ENCODE measurements at places on chromosomes 12 and 14.

- DNase-seq, result no peak
Observed at GRCh38 chr14:100199240-100199860, 39.6 kb upstream of the YY1 start.

DNA sequence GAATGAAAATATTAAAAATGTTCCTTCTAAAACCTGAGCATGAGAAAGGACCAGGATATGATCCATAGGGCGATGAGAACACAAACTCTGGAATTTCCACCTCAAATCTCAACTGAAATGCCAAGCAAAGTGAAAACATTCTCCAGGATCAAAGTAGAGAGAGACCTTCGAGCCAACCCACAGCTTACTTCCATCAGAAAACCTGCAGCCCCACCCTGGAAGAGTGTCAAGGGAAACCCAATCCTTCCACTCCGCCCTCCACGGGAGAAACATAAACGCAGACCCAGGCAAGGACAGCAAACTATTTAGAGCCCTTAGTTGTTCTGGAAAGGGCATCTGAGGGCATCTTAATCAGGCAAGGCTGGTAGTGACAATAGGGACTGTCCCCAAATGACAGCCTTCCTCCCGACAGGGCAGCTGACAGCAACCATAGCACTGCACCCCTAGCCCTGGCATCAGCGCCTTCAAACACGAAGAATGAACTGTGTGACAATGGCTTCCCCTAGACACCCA is 21.8 kb downstream of the SLC15A4 start:
- DNase-seq, result no peak

- DNase-seq, result no peak
Observed at GRCh38 chr12:15527201-15528080, 205.1 kb downstream of the PTPRO start.

- DNase-seq, result no peak
Observed at GRCh38 chr12:58655375-58655774, 264.9 kb downstream of the LRIG3 start.

DNA sequence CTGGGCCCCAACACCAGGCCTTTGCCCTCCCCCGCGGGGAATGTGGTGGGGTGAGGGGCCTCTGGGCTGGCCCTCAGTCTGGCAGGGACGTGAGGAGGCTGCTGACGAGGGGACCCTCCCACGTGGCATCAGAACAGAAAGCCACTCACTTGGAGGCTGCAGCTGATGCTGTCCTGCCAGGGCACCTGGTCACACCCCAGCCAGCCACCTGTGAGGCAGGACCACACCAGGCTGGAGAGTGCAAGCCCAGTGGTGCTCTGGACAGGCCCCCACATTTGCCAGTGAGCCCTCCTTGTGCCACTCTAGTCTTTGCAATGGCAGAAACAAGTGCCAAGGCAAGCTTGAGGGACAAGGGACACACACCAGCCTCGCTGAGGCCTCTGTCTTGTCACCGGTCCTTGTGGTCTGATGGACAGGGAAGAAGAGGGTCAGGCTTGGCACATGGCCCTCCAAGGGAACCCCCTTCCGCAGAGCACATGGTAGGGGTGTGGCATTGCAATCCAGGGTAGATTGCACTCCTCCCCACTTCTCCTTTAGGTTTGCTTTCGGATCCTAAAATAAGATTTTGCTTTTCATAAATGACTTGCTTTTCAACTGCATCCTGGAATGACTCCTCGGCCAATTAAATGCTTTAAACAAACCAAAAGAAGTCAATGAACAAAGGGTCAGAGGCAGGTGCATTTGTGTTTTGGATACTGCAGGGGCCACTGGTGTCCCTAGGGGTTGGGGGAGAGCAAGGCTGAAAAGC is 53.7 kb downstream of the CCDC88C start:
- no peak for DNase-seq

DNA sequence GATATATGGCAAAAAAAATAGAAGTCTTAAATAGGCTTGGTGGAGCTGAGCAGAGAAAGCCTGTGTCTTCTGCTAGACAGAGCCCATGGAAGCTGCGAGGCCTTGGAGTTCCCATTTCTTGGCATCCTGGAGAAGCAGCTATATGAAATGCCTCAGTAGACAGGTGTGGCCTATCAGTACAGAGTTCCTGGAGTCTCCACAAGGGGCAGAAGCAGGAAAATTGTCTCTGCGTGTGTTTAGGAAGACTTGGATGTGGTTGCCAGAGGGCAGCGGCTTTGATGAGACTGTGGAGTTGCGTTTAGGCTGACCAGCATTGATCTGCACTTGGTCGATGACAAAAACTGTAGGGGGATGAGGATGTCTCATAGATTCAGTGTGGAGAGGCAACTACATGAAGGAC is 334.5 kb upstream of the SEL1L start:
- DNase-seq, result no peak

DNA sequence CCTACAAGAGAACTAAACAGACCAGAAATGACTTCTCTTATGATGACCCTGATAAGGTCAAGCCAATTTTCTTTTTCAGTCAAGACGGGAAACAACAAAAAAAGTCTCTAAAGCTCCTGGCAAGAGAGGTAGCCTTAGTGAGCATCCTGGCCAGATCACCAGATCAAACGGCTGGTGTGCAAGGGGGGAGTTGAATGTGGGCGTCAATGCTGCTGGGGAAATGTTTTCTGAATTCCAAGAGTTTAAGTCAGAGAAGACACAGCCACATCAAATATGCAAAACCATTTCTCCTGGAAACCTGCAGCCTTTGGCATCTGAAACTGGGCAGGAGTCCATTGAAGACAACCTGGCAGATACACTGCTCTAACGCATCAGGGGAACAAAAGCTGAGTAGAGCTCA is 16.0 kb upstream of the SELPLG start:
- no peak for DNase-seq

DNA sequence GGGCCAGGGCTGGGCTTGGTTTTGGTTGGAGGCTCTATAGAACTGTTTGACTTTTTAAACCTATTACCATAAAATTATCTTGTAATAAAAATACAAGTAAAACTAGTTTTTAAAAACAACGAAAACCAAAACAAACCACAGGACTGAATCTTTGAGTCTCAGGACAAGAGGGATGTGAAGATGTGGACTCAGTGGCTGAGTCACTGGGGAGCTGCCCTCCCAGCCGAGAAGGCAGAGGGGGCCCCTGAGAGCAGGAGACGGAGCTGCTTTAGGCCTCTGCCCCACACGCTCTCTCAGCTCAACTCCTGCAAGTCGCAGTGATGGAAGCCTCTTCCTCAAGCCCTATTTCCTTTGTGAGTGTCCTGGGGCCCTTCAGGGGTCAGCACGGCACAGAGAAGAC is 59.0 kb downstream of the CDC42BPB start:
- DNase-seq, result no peak

GRCh38 chr12:89781946-89782550 is 73.4 kb upstream of the ATP2B1 start:
- no peak for DNase-seq

DNA sequence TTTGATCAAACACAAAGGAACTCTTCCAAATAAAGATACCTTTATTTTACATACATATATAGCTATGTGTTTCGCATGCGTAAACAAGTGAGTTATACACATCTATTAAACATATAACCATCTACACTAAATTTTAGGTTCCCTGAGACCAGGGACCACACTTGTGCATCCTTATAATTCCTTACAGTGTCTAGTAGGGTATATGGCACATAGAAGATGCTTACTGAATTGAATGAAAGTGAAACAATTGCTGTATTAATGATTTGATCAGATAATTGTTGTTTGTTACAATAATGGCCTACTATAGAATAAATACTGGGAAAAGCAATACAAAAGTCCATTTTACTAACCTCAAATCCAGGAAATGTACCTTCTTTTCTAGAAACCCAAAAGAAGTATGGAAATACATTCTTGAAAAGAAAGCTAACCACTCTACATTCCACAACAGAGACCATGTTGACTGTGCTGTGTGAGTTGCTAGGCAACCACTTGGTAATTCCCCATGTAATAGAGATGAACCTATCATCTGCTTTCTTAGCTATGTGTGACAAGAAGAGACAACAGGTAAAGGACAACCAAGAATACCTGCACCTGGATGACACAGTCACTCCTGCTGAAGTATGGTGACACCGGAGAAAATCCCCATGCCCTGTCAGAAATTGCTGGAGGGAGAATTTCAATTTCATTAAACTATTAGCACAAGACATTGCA is 11.9 kb upstream of the CIPC start:
- DNase-seq, result peak; percentile 55

DNA sequence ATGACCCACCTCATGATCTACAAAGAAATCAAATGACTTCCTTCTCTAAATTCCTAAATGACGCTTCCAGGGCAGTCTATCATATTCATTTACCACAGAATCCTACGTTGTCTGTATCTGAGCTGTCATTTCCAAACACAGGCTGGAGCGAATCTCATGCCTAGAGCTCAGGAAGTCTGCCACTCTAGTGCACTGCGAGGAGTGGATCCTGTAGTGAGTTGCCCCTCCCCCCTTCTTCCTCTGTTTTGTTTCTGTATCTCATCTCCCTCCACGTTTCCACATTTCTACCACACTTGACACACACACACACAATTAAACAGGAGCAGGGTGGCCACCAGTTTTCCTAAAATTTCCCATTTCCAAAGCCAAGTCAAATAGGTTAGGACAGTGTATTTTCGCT is 415.4 kb upstream of the PRICKLE1 start:
- DNase-seq, result no peak

- DNase-seq, result no peak
Observed at GRCh38 chr12:20089077-20089476, 279.3 kb upstream of the PDE3A start.

- DNase-seq, result no peak
Observed at GRCh38 chr14:99484106-99484505, 2.9 kb downstream of the CCNK start.

DNA sequence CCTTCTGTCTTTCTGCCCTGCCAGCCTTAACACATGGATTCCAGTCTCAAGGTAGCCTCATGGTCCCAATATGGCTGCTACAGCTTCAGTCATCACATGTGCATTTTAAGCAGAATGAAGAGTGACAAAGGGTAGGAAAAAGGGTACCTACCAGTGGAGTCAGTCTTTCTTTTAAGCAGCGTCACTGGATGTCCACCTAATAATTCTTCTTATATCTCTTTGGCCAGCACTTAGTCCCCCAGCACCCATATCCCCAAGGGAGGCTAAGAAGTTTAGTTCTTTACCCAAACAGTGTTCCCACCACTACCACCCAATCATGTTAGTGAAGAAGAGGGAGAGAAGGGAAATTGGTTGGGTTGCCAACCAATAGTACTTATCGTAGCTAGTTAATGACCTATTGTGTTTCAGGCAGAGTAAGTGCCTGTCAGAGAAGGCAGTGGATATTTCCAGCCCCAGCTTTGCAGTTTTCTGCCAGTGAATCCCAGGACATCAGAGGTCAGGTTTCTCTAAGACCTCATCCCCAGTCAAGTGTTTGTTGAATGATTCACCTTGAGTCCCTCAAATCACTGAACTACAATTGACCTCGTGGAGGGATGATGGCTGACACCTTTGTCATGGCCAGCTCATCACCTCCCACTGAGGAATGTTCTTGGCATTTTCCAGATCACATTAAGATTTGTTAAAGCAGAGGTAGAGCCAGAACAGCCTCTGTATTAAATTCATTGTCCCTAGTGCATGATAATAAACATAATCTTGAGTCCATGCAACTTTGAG is 250.9 kb upstream of the CRY1 start:
- no peak for DNase-seq

GRCh38 chr14:55851961-55852360 is 266.2 kb upstream of the PELI2 start:
- no peak for DNase-seq

DNA sequence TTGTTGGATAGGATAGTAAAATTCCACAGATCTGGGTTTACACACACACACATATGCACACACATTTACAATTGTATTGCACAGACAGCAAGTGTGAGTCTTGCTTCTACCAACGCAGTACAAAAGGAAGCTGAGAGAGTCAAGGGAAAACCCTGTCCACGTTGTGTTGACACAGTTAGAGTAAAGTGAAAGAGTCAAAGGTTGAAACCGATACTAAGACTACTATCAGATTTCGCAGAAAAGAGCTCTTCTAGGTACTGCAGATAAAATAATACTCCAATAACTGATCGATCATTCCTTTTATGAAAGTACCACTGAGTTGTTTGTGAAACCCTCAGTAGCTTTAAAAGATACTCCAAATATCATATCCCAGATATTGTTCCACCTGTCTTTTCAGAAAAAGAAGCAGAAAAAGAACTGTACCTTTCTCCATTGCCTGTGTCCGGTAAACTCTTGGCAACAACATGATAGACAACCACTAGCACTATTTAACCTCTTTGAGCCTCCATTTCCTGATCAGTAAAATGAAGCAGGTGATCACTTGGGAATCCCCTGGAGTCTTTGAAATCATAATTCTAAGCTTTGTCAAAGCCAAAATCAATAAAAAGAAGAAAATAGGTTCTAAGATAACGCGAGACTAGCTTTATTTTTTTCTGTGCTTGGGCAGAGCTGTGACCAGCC is 224.6 kb upstream of the FOXN3 start:
- DNase-seq, result no peak

DNA sequence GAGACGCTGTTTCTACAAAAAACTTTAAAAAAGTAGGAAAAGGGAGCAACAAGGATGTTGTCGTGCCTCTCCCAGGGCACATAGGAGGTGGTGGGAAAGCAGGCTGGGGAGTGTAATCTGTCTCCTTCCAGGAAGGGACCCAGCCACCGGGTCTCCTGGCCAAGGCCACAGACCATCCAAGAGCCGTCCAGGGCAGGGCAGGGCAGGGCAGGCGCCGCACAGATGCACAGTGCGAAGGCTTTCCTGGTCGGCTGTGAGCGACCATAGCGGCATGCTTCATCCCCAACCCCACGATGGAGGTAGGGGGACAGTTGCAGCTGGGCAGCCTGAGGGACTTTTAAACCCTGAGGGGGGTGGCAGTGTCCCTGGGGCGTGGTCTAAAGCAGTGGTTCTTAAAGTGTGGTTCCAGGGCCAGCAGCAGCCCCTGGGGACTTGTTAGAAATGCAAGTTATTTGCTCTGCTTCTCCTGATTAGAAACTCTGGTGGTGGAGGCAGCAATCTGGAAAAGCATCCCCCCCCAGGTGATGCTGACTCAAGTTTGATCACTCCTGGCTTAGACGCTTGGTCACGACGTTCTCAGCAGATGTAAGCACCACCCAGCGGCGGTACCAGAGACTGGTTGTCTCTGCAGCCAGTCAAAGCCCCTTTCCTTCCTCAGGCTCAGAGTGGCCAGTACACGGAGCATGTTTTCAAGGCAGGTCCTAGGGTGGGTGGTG is 197.4 kb upstream of the PRMT8 start:
- no peak for DNase-seq

DNA sequence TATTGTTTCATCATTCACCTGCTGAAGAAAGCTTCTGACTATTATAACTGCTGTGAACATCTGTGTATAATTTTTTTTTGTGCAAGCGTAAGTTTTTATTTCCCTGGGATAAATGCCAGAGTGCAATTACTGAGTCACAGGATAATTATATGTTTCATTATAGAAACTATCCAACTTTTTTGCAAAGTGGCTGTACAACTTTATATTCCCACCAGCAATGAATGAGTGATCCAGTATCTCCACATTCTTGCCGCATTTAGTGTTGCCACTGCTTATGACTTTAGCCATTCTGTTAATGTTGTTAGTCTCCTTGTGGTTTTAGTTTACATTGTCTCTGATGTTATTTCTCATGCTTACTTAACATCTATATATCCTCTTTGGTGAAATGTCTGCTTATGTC is 88.1 kb upstream of the CCDC175 start:
- DNase-seq, result no peak

GRCh38 chr12:115426732-115427131 is 742.8 kb upstream of the TBX3 start:
- no peak for DNase-seq

Measured in HAP-1 (cell line).